KBM-7 (cell line): ENCODE measurements at places on chromosomes 11 and 22.

- DNase-seq = no peak
These were observed 273.3 kb upstream of the C11orf87 start for GRCh38 chr11:109148669-109149068.

DNA sequence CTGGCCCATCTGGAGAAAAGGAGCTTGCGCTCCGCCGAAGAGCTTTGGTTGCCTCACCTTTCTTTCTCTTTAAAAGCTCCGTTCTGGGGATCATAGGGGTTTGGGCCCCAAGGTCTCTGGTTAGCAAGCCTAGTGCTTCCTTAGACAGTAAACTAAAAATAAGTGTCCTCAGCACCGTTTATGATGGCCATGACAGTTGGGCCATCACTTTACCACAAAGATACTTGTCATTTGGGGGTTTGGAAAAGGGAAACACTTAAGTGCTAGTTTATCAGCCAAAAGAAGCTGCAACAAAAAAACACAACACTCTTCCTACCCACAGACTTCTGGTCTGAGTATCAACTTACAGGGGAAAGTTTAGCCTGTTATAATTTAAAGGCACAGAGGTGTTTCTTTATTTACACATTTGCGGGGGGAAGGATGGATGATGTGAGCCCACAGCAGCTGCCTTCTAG, 88.4 kb upstream of the CD44 start:
- peak; percentile 95 for DNase-seq

DNA sequence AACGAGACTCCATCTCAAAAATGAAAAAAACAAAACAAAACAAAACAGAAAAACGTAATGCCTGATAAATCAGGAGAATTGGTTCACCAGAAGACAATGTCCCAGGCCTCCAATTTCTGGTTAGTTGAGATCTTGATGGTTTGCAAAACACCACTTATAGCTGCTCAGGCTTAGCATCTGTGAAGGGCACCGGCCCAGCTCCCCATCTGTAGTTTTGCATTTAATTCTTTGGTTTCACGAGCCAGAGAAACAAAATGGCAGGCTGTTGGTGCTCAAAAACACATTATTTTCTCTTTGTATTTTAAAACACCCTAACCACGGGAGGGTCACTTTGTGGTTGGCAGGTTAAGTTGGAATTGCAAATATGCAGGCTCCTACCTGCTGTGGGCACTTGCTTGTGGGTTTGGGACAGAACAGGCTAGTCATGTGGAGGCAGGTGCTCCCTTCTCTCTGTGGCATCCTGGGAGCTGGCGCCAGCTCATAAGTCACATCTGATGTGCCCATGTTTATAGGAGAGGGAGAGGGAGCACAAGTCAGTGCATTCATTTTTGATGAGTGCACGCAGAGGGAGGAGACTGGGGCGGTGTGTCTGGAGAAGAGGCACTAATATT, 145.9 kb downstream of the CEP164 start:
- no peak for DNase-seq

DNA sequence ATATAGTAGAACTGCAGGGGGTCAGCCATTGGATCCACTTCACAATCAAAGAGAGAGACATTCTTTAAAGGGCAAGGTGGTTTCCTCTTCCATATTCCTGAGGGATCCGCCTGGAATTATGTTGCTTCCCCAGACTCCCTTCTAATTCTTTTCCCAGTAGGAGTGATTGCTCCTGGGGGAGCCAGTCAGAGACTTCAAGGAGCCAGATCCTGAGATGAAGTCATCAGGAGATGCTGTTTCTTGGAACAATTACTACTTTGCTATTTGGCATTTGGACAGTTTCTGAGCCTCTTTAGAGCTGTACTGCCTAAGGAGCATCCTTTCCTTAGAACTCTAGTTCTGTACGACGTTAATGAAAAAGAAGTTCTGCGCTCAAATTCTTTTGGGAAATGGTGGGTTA, 1.9 kb upstream of the OR9Q2 start:
- no peak for DNase-seq

DNA sequence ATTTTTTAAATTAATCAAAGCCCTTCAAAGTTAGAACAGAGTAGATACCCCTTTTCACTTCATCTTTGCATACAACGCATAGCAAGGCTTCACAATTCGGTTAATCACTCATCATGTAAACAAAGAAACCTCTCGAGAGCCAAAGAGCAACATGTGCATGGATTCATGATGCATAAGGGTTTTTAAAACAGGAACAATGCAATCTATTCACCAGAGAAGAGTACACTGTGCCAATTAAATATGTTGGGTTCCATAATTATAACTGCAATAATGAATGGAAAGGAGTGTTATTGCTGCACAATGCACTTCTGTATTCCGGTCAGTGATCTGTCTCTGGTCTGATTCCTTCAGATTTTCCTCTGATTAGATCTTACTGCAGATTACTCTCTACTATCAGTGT, 45.3 kb downstream of the CADM1 start:
- no peak for DNase-seq

GRCh38 chr11:86408845-86409244, 34.2 kb downstream of the CCDC81 start:
- DNase-seq = no peak

DNA sequence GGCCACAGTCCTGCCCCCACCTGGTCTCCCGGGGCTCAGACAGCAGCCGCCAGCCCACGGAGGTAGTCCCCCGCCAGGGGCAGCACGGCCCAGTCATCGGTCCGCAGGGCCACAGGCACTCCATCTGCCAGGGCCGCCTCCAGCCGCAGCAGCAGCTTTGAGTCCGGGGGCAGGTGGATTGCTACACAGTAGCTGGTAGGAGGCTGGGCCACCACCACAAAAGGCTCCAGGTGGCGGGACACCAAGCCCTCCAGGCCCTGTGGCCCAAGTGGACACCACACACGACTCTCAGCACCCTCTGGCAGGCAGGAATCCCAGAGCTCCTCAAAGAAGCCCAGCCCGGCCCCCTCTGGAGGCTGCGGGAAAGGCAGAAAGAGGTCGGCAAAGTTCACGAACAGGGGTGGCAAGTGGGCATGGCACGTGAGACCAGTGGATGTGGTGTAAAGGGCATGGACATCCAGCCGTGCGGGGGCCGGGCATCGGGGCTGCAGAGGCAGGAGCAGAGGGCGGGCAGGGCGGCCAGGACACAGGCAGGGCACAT, 2.9 kb downstream of the AP5B1 start:
- no peak for DNase-seq

- no peak for DNase-seq
These were observed 627.3 kb downstream of the METTL15 start for GRCh38 chr11:28735511-28735910.

DNA sequence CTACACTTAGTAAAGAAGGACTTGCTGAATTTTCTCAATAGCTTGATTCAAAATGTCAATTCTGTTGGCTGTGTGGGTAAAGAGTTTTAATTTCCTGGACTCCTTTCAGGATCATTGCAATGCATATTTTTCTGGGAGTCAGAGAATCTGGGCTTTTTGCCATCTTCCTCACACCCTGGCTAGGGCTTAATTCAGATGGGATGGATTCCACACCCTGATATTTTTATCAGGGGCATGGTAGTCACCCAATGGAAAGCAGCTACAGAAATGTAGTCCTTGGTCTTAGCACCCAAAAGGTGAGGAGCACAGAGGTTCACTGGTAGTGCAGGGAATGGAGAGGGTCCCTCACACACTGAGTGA, 79.3 kb downstream of the SGSM3 start:
- no peak for DNase-seq

DNA sequence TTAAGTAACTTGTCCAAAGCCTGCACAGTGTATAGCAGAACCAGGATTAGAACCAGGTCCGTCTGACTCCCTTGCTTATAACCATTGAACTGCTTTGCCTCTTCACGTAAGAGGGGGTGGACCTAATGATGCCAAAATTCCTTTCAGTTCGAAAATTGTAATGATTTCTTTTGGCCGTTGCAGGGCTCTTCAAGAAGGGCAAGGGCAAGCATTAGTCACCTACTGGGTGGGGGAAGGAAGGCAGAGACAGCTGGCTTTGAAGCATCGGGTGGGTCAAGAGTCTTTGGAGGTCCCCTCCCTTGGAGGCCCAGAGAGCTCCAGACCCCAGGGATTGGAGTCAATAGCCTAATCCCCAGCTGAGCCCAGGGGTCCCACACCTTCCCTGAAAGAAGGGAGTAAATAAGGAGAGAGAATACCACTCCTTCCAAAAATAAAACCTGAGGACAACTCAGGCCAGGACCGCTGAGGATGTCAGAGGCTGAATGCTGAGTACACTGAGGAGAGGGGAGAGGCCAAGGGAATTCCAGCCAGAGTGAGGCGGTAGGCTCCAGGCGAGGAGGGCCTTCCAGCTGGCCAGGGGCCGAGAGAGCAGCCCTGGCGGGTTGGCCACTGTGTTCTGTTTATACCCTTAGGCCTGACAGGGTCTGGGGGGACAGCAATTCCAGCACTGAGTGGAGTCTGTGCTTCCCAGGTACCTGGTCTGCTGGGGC, 14.1 kb downstream of the CREB3L1 start:
- no peak for DNase-seq

DNA sequence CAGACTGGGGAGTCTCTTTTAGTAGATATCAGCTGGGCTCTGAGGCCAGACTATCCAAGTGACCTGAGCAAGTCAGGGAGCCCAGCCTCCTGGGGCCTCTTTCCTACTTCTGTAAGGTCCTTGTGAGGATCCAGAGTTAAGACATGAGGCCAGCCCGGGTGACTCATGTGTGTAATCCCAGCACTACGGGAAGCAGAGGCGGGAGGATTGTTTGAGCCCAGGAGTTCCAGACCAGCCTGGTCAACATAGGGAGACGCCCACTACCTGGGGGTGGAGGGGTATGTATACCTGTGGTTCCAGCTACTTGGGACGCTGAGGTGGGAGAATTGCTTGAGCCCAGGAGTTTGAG, 36.9 kb upstream of the POLA2 start:
- DNase-seq = no peak

DNA sequence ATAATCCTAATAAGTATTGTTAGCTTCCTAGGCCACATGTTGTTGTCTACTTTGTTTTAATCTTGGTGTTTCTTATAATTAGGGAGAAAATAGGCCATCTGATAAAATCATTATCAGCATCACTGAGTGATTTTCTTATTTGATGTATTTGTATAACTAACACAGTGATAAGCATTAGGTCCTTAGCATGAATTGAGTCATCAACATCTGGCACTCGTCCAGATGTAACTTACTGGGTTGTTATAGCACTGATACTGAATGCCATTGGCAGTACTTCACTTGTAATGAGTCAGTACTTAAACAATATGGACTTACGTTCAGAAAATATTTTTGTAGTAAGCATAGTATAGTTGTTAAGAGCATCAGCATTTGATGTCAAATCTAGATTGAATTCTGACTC, 16.2 kb downstream of the API5 start:
- DNase-seq = no peak

DNA sequence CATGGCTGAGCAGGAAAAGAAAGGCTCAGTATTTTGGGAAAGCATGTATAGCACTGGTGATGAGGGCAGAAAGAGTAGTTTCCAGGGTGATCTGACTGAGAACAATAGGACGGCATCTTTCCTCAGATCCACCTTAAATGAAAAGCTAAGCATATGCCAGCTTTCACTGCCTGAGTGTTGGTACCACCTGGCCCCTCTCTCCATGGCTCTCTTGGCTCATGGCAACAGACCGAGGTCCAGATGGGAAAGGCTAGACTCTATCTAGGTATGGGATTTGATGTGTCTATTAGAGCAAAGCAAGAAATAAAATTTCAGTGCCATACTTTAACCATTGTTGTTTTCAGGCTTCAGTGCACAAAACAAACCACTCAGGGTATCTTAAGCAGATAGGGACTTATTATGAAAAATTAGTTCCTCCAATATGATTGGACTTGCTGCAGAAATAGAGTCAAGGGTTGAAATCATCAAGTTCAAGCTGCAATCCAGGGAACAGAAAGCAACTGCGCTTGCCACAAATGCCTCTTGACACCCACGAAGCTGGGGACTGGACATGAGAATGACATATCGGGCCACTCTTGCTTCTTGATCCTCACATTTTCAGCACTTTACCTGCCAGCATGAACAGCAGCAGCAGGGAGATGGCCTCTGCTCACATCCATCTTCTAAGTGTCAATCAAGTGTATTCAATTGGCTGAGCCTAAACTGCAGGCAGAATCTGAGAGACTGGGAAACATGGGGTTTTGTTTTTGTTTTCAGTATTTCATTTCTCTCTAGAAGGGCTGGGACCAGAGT, 64.0 kb upstream of the SNX19 start:
- DNase-seq = no peak

DNA sequence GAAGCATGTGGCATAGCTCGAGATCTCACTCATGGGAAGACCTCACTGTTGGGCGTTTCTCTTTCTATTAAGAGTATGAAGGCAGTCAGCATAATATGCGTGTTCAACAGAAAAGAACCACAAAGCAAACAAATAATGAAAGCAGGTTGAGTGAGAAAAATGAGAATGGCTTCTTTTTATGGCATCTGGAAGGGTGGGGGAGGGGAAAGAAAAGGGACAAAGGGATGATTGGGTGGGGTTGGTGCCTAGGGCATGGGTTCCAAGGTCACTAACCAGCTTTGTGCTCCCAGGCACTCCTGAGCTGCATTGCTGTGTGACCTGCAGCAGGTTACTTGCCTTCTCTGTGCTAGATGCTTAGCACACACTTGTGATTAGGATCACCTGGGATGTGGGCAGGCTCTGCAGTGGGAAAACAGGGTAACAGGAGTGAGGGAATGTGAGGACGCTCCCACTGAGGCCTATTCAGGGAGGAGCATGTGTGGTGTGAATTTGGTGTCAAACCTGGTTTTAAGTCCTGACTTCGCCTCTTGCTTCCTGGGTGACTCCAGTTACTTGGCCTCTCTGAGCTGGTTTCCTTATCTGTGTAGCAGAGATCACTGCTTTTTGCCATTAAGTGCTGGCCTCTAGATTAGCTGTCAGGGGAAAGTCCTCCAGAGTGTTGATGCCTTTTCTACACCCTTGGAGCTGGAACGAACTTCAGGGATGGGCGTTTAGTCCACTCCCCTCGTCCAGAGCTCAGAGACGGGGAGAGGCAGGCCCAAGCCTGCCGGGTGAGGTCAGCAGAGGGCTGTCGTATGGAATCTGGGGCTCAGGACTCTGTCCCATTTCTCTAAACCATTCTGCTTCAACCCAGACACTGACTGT, 74.8 kb downstream of the KIAA1671 start:
- no peak for DNase-seq

GRCh38 chr22:44409974-44410316, 88.1 kb downstream of the RTL6 start:
- no peak for DNase-seq

DNA sequence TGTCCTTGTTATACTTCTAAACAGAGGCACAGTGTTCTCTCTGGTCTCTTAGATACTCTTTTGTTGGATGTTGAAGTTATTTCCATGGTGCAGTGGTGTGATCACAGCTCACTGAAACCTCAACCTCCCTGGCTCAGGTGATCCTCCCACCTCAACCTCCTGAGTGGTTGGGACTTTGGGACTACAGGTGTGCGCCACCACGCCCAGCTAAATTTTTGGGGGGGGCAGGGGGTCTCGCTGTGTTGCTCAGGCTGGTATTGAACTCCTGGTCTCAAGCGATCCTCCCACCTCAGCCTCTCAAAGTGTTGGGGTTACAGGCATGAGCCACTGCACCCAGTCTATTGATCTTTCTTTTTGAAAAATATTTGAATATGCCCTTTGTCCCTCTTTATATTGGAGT, 14.9 kb downstream of the ZNF74 start:
- no peak for DNase-seq

DNA sequence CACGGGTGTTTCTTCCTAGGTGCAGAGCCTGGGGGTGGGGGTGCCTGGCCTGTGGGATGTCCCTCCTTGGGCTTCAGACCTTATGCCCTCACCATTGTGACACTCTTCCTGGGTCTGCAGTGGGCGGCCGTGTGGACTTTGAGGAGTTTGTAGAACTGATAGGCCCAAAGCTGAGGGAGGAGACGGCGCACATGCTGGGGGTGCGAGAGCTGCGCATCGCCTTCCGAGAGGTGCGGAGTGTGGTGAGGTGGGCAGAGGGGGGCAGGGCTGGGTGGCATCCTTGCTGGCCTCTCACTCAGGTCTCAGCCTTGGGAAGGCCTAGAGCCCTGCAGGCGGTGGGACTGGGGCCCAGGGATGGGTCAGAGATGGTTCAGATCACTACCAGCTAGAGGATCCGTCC, 2.3 kb downstream of the CABP4 start:
- no peak for DNase-seq
